Body of pancreas (tissue), 4 donors: ENCODE measurements at places on chromosomes 3 and 15. TPM values are rescaled to one million over a fixed set of nuclear protein-coding genes. Genes with fewer than 3 reads are reported as not detected.
A peak's percentile ranks its signal among the peaks of the same experiment; 100 is the strongest.

- DNase-seq: no peak
Measured at GRCh38 chr3:80232760-80233159, 465.0 kb upstream of the ROBO1 start.

DNA sequence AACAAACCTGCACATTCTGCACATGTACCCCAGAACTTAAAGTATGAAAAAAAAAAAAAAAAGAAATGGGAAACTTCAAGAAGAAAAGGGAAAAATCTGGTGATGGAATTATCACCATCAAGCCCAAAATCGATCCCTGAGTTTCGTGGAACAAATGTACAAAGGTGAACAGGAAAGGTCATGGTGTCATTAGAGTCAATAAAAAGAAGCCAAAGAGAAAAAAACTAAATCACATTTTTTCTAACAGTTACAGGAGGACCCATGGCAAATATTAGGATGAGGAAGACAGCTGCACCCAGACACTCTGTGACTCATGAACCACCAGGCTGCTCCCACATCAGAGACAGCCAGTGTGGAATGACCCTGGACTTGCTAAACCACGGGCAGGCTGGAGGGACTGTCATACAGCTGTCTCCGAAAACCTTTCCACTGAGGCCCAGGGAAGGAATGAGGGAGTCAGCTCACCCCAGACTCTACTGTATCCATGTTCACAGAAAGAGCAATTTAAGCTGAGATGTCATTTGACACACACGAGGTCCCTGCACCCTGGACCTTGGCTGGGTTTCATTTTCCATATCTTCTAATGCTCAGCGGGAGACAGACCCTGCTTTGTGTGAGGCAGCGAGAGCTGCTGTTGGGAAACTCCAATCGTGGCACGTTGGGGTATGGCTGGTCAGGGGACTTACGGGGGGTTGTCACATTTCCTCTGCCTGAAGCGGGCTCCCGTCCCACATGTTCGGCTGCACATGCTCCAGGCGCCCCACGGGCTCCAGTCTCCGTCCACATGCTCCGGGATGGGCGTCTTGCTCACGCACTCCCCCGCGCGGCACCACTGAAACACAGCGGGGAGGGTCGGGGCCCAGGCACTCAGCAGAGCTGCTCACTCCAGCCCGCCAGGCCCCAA lies 210.2 kb downstream of the ADAMTS17 start:
- DNase-seq: peak; percentile 61

DNA sequence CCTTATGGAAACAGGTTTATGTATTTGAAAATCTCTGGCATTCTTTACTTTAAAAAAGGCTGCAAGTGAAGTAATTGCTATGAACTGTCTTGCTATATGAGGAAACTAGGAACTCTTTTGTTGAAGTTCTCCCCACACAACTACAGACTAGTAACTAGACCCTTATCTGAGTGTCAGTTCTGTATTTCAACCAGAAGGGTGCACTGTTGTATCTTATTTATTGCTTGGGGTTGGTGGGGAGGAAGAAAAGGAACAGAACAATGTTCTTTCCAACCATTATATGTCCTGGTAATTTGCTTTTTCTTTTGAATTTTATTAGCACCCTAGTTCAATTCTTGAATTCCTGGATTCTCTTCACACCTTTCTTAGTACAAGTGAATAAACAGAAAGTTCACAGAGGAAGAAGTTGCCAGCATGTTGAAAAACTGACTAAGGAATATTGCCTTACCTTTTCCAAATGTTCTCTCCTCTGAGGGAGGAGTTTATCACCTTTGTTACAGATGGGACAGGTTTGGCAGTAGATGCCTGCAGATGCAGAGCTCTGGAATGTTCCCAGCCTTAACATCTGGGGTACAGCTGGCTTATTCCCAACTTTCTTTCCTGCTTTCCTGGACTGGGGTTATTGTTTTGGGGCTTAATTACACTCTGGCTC lies 162.4 kb upstream of the CFAP20DC start:
- DNase-seq: no peak

- no peak for DNase-seq
Measured at GRCh38 chr15:65642594-65642993, 20.9 kb downstream of the SLC24A1 start.

DNA sequence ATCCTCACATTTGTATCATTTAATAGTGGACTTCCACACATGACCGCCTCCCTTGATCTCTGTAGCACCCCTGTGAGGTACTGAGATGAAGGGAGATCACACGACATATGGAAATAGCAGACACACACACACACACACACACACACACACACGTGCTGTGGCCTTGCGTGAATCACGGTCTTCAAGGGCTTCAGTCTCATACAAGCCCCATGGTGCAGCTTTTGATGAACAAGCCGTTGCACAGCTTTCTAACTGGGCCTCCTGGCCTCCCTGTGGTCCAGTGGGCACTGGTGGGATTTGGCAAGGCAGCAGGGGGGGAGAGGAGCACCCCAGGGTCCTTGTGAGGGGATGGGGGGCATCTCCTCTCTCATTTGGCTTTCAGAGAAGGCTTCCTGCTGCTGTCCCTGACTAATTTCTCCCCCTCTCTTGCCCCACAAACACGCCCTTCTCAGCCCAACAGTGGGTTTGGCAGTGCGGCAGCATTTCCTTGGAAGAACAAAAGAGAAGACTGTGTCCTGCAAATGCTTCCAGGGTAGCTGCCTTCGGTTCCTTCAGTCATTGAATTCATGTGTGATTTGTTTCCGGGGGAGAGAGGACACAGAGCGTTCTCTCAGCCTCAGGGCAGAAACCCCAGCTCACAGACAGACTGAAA lies 98.7 kb downstream of the SMAD6 start:
- DNase-seq: no peak

Gene RETNLB
- not detected for total RNA-seq
